Activated CD4-positive, alpha-beta memory T cell treated with anti-CD3 and anti-CD28 coated beads, Interleukin-2, amount 10 ng/mL, durations not matched to agents 7 days and 5 days (primary cell): ENCODE measurements at places on chromosomes 3 and 15. TPM values are rescaled to one million over a fixed set of nuclear protein-coding genes. Genes with fewer than 3 reads are reported as not detected.

The GPD1L gene
- total RNA-seq, result 20.7 TPM

GRCh38 chr3:792630-793029 is 300.2 kb upstream of the CNTN6 start:
- DNase-seq, result no peak

The TMEM212 gene
- total RNA-seq, result not detected

DNA sequence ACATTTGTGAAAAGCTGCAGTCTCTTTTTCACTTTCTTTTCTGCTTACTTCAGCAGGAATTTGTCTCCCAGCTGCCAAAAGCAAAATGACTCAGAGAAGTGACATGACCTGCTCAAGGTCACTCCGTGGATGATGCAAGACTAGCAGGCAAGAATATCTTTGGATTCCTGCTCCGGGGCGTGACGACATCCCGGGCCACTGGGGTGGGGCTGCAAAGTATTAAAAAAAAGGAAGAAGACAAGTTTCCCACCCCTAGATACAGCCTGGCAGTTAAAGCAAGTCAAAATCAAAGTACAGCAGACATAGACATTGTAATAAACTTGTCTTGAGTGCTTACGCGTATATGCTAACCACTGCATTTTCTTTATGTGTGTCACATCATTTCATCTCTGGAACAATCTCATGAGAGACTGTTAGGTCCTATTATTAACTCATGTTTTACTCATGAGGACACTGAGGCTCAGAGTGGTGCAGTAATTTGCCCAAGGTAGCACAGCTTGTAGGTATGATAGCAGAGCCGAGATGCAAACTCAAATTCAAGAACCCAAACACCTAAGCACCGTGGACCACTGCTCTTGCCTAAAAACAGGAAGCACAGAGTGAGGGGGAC is 485.2 kb upstream of the PROK2 start:
- peak; percentile 37 for DNase-seq

The OIP5 gene
- total RNA-seq, result 15.2 TPM

The STRIT1 gene
- not detected for total RNA-seq

The CA12 gene
- total RNA-seq, result 0.20 TPM

- DNase-seq, result no peak
These were observed 17.8 kb upstream of the ERICH6 start for GRCh38 chr3:150721285-150722130.

The FSTL1 gene
- 0.35 TPM for total RNA-seq

DNA sequence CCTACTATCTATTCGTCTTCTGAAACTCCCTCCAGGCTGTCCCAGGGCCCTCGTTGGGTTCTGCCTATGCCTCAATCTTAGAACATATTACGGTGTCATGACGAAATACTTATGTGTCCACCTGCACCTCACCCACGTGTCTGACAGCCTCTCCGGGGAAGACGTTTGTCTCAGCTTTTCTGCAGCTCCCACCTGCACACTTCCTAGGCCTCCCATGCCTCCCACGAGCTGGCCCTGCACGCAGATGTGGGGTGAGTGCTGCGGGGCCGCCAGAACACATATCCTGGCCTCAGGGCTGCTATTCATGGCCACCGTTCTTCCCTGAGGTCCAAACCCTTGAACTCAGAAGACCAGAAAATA is 7.1 kb upstream of the MUSTN1 start:
- no peak for DNase-seq

The SCAPER gene
- total RNA-seq, result 21.9 TPM

- no peak for DNase-seq
These were observed 29.2 kb downstream of the SH3BP5 start for GRCh38 chr3:15303216-15303615.

The PLSCR2 gene
- total RNA-seq, result not detected

DNA sequence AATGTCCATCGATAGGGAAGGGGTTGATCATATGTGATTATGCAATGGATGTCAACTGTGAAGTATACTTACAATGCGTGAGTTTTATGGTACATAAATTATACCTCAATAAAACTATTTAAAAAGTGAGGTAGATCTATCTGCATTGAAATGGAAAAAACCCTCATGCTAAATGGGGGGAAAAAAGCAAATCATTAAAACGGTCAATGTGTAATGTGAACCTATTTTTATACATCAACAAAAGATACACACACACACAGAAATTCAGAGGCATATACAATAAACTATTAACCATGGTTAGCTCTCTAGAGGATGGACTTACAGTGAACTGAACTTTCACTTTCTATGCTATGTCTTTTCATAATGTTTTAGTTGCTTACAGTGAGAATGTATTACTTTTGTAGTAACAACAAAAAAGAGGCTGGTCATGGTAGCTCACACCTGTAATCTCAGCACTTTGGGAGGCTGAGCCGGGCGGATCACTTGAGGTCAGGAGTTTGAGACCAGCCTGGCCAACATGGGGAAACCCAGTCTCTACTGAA is 23.1 kb downstream of the STIMATE start:
- no peak for DNase-seq

- DNase-seq, result no peak
These were observed 15.5 kb upstream of the LYZL4 start for GRCh38 chr3:42425736-42426407.

DNA sequence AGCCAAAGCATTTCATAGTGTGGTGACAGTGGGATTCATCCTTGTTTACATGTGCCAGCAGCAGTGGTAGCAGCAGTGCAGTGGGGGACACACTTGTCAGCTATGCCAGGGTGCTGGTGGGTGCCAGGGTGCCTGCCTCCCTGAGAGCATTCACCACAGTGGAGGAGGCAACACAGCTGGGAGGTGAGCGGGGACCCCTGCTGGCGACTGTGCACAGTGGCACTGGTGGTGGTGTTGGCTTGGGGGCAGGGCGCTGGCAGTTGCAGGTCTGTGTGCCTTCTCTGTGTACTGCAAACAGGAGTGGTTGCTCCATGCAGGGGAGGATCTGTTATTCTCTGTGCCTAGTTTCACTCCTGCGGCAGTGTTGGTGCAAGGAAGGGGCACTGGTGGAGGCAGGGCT is 41.2 kb downstream of the CEP63 start:
- DNase-seq, result no peak

DNA sequence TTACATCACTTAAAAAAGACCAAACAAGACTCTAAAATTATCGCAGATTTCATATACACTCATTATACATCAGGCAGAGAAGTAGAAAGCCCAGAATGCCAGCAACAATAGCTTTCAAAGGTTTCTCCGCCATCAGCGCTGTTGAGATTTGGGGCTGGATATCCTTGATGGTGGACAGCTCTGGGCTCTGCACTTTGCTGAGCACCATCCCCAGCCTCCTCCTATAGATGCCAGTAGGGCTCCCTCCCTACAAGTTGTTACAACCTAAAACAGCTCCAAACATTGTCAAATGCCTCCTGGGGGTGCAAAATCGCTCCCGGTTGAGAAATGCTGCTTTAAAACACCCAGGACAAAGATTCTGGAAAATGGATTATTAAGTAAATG is 73.5 kb downstream of the ATP10A start:
- DNase-seq, result no peak

The TMCO5A gene
- total RNA-seq, result not detected

DNA sequence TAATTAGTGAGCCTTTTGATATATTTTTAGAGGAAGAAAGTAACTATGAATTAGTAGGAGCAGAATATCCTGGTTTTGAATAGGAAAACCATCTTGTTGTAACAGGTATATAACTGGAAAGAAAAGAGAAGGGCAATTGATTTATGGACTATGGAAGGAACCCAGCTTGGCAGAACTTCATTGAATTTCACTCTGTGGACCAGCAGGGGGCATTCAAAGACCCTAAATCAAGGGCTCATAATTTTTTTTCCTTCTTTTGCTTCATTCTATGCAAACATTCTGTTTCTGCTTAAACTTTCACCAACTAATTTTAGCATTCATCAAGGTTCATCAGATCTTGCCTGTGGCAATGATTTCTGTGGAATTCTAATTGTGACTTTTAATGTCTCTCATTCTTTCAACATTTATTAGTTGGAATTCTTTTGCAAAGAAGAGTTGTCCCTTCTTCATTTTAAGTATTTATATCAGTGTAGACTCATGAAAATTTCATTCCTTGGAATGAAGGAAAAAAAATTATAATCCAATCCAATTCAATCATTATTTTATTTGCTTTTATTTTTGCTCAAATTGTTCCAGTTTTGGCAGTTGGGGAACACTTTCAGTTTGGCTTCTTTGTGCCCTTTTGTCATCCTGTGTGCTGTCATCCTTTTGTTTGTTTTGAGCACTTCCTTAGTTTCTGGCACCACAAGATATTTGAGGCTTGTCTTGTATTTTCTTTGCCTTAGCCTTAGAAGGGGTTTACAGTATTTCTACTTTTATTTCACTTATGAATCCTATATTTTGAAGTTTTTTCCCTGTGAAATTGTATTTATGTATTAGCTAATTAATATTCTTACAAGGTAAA is 30.4 kb downstream of the NXPE3 start:
- no peak for DNase-seq

The POPDC2 gene
- 3.2 TPM for total RNA-seq

DNA sequence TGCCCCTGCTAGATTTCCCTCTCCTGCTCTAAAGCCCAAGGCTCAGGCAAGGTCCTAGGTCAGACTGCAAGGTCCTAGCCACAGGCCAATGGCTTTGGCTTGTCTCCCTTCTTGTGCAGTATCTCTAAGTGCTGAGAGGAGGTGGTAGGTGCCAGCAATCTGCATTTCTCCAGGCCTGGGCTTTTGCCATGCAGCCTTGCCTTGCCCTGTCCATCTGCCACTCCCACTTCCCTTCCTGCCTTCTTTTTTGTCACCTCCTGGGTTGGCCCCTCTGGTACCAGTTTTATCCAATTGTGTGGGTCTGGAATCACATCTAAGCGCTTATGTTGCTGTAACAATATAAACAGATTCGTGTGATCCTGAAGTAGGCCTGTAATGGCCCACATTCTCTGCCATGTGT is 109.9 kb downstream of the MYRIP start:
- no peak for DNase-seq

DNA sequence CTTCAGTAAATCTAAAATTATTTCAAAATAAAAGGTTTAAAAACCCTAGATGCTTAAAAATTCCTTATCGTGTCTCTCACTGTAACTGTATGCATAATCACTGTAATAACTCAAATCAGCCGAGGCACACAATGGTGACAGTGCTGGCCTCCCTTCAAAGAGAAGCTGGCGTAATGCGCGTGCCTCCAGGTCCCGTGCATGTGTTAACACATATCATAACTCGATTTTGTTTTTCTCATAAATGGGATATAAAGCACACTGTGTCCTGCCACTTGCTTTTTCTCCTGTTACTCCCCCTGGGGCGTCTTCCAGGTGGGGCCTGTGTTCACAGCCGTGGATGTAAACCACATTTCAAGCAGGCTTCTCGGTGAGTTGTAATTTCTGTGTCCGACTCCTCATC is 56.0 kb downstream of the TPRA1 start:
- no peak for DNase-seq

DNA sequence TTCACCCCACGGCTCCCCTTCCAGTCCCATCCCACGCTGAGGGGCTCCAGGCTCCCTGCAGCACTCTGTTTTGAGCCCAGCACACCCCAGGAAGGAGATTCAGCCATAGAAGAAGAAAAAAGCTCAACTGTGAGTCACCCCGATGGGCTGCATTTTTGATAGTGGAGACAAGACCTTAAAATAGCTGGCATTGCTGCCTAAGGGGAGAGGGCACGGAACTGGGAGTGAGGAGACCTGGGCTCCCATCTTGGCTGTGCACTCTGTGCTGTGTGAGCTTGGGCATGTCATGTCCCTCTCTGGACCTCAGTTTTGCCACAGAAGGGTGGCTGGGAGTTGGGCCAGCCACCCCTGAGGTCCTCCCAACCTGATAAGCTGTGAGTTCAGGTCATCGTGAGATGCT is 57.2 kb upstream of the SMAD6 start:
- DNase-seq, result no peak

- DNase-seq, result no peak
These were observed 708 bp downstream of the SEC22A start for GRCh38 chr3:123202451-123202850.

- DNase-seq, result no peak
These were observed 6.4 kb downstream of the IQCF1 start for GRCh38 chr3:51896607-51897305.

DNA sequence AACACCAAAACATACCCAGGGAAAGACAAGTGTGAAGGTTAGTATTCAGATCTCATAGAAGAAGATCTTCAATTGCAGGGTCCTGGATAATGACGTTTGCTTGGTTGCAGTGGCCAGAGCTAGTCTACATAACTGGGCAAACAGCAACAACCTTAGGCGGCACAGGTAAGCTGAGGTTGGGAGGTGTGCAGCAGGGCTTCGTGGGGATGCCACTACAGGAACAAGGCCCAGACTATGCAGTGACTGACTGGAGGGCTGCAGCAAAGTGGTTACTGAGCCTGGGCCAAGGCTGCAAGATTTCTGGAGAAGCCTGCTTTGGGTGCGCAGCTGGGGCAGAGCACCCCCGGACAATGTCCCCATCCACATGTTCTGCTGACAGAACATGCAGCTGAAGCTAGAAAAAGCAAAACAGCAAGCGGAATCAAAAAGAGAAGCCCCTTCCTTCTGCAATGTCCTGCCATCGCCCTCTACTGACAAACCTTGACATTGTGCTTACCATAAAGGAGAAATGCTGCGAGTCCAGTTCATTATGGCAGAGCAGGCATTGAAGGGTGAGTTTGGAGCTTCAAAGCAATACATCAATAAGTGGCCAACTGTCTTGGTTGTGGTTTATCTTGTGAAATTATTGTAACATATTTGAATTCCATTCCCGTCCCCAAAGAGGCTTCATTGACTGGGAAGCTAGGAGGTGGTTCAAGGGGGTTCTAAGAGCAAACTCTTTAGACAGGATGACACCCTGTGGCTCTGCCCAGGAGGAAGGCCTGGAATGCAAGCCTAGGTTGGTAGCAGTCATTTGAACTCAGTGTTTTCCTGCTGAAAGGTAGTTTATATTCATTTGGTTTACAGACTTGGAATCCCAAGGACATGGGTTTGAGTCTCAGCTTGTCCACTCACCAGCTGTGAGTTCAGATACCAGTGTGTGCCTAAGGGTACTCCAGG is 217.0 kb downstream of the PDCD6IP start:
- no peak for DNase-seq

GRCh38 chr3:124053871-124054270 is 61.9 kb upstream of the ROPN1 start:
- no peak for DNase-seq

- no peak for DNase-seq
These were observed 49.6 kb downstream of the NPTN start for GRCh38 chr15:73583544-73583943.

DNA sequence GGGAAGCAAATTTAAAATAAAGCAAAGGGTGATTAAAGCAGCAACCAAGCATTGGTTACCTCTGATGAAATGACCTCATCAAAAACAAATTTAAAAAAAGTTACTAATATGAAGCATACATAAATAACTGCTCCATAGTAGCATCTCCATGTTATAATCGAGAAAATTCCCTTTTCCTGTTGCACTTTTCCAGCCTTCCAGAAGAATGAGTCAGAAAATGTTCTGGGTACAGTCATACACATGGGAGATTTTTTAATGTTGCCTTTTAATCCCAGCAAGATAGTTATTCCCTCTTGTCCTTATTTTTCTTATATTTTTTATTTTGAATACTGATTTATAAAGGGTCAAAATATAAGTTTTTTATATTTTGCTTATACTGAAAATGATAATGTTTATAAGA is 2.6 kb upstream of the TMCO5A start:
- no peak for DNase-seq
